ENCODE measurements at places on chromosomes 3 and 15.

DNA sequence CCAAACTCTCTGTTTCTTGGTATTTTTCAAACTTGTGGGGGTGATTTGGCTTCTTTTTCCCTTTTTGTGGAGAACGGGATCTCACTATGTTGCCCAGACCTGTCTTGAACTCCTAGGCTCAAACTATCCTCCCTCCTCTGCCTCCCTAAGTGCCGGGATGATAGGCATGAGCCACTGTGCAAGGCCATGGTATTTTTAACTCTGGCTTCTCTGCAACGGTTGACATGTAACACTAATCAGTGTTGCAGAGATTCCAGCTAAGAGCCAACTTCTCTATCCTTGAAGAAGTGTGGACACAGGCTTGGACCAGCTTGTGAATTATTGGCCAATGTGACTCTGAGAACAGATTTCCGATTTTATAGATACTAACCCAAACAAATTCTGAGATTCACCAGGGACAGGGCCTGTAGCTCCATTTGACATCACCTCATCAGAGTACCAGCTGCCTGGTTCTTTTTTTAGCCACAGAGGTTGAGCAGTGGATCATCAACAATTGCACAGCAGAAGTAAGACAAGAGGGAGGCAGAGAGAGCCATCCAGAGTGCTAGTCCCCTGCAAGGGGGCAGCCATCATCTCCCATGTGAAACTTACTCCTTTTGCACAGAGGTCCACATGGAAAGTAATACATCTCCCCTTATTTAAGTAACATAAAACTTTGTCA lies 98.1 kb upstream of the SYNPR start:
- no peak for DNase-seq

- DNase-seq: no peak
These were observed 377.8 kb downstream of the KCNH8 start for GRCh38 chr3:19526071-19526470.

GRCh38 chr3:132016061-132017041 lies 18.5 kb downstream of the CPNE4 start:
- DNase-seq: no peak

GRCh38 chr3:54954022-54954421 lies 26.2 kb upstream of the LRTM1 start:
- DNase-seq: no peak

DNA sequence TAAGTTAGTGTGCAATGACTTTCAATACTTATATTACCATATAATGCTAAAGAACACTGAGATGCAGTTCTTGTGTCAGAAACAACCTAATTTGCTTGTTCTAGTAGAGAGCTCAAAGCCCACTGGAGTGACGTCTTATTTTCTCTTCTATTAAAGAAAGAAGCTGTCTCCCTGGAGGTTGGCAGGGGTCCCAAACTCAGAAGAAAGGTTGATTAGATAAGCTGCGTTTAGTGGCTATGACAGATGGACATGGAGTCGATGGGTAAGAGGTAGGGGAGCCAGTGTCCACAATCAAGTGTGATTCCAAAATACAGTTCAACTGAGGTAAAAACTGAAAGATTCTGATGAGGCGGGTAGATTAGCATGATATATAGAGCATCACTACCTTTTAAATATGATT lies 363.6 kb downstream of the NLGN1 start:
- no peak for DNase-seq
